ENCODE measurements at places on chromosomes 6 and 20.

DNA sequence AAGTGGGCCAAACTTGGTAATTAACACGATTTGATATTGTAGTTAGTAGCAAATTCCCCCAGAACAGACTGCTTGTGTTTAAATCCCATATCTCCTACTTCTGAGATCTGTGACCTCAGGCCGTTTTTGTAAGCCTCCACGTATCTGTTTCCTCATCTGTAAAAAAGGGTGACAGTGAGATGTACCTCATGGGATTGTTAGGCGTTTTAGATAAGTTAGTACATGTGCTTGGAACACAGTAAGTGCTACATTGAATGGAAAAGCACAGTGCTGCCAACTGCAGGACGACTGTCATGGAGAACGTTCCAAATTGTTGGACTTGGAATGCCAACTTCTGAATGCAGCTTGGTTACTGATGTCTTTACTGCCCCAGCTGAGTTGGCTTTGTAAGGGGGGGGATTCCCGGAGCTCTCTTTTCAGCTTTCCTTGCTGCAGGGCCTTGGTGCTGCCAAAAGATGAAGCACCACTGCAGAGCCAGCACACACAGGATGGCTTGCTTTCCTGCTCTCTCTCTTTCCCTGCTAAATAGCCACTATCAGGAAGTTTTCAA, 108.6 kb downstream of the OPN5 start:
- DNase-seq = no peak

- DNase-seq = no peak
These were observed 7.5 kb downstream of the APMAP start for GRCh38 chr20:24984961-24985640.

DNA sequence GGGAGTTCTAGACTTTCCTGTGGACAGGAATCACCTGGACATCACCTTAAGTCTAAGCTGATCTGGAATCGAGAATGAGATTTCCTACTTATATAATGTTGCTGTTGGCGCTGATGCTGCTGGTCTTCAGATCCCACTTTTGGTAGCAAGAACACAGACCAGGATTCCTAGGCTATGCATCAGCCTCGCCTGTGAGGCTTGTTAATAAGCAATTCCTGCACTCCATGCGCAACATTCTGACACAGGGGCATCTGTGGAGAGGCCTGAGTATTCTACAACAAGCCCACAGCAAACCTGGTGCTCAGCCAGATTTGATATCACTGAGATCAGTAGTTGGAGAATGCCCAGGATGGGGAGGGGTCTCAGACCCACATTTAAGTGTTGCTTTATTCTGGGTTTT, 52.0 kb upstream of the TRIM26 start:
- DNase-seq = no peak

GRCh38 chr6:12355354-12355753, 65.2 kb downstream of the EDN1 start:
- no peak for DNase-seq

DNA sequence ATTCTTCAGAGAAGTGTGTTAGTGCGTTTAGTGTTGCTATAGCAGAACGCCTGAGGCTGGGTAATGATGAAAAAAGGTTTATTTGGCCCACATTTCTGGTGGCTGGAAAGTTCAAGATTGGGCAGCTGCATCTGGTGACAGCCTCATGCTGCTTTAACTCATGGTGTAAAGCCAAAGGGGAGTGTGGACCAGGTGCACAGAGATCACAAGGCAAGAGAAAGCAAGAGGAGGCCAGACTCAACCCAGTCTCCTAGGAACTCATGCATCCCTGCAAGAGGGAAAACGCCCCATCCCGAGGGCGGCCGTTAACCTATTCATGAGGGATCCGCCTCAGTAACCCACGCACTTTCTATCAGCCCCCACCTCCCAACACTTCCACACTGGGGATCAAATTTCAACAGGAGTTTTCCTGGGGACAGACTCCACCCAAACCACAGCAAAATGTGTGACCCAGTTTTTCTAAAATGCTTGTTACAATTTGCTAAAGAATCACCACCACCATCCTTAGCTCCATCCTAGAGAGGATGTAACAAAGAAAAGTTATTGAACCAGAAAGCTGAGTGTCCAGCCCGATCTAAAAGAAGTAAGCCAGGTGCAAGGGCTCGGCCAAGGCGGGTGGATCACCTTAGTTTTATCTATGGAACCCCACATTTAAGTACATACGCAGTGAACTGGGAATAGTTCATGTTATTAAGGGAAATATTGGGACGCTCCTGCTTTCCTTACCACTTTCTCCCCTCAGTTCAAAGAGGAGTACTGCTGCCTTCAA, 164.8 kb downstream of the QKI start:
- DNase-seq = no peak

DNA sequence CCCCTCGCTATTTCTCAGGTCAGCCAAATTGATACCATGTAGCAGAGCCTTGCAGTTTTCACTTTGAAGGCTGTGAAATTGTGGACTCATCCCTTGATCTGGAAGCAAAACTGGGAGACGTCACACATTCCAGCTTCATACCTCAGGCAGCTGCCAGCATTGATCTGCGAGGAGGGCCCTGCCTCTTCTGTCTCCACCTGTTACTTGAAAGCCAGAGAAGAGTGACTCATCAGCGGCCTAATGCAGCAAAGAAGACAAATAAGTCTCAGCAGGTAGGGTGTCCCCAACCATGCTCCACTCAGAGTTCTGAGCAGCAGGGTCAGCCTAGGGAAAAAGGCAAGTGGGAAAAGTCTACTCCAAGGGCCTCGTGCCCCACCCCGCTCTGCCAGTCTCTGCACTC, 69.4 kb upstream of the BMP2 start:
- DNase-seq = no peak

DNA sequence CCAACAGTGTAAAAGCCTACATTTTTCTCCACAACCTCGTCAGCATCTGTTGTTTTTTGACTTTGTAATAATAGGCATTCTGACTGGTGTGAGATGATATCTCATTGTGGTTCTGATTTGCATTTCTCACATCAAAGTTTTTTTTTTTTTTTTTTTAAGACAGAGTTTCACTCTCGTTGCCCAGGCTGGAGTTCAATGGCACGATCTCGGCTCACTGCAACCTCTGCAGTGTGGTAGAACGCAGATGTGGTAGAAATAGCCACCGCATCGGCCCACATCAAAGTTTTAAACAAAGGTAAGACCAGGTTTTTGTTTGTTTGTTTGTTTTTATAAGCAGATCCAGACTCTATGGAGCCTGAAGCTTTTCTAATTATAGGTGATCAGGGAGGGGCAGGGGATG, 12.7 kb upstream of the PPP1R3G start:
- DNase-seq = no peak

DNA sequence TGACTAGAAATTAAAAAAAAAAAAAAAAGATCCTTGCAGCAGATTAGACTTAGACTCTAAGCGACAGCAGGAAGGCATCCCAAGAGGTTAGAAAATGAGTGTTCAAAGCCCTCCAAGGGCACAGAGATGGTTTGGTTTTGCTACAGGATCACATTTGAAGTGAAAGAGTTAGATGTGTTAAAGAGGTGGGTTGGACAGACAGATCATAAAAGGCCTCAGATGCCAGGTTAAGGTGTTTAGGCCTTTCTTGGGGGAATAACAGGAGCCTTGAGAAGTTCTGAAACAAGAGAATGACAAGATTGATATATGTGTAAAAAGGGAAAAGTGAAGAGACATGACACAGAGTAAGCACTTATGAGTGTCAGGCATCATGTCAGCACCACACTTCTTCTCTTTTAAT, 107.5 kb downstream of the FYN start:
- DNase-seq = no peak

DNA sequence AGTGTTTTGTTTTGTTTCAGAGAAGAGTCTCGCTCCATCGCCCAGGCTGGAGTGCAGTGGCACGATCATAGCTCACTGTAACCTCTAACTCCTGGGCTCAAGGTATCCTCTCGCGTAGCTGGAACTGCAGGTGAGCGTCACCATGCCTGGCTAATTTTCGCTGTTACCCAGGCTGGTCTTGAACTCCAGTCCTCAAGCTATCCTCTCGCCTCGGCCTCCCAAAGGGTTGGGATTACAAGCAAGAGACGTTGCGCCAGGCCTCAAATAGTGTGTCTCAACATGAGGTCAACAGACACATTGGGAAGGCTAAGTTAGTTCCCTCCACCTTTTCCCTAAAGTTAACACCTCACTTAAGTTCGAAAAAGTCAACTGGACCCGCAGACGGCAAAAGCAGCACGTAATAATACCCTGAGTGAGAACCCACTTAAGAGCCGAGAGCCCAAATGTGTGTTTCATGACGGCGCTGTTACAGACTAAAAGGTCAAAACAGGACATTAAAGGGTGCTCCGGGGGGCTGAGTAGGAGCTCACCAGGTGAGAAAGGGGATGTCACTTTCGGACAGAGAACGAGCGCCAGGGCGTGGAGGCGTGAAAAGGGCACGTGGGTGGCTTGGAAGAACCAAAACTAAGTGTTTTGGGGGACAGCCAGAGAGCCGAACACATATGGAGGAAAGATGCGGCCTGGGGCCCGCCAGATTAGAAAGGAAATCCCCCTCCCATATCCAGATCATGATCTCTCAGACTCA, 499 bp downstream of the TTI1 start:
- DNase-seq = peak; percentile 47

DNA sequence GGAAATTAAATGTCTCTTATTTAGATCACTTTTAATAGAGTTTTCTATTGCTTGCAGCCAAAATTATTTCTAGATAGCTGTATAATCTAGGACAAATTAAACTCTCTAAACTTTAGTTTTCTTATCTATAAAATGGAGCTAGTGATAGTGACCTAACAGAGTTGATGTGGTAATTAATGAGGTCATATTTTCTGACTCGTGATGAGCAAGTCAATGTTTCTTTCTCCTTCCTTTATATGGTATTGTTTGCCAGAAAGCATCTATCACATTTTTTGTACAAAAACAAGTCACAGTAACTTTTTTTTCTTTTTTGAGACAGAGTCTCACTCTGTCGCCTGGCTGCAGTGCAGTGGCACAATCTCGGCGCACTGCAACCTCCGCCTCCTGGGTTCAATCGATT, 267.7 kb downstream of the FARS2 start:
- DNase-seq = no peak

DNA sequence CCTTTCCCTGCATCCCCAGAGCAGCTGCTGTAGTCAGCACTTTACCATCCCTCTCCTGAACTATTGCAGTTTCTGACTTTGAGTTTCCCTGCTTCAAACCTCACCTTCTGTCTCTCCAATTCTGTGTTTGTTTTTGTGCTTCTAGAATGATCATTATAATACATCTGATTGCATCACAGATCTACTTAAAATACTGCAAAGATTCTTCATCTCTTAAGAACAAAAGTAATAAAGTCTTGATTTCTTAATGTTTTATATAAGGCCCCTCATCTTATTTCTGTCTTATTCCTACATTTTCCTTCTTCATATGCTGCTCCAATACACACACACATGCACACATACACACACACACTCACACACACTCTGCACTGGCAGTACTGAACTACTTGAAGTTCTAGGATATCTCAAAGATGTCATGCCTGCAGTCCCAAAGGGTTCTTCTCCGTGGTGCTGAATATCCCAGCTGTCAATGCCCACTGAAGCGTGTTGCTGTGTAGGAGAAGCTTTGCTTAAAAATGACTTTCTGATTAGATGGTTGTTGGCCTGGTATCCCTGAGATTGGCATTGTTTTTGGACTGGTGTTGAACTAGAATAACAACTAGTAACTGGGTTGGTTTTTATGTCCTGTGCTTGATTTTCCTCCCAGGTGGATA, 97.2 kb downstream of the MAP3K4 start:
- DNase-seq = no peak

DNA sequence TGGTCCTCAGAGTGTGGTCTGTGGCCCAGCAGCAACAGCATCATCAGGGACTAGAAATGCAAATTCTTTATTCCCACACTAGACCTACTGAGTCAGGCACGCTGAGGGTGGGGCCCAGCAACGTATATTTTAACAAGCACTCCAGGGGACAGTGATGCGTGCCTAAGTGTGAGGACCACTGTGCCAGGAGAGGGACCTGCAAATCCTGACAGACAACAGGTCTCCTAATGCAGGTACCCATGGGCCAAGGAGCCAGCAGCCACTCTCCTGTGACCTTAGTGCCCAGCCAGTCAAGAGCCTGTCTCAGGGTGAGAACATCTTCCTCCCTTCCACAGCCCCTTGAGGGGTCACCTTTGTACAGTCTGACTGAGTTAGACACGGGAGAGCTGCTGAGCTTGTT, 8.0 kb upstream of the MYLK2 start:
- no peak for DNase-seq

GRCh38 chr20:47818466-47818865, 33.2 kb upstream of the SULF2 start:
- no peak for DNase-seq

- DNase-seq = no peak
These were observed 60.0 kb upstream of the TNFAIP3 start for GRCh38 chr6:137806914-137807682.

DNA sequence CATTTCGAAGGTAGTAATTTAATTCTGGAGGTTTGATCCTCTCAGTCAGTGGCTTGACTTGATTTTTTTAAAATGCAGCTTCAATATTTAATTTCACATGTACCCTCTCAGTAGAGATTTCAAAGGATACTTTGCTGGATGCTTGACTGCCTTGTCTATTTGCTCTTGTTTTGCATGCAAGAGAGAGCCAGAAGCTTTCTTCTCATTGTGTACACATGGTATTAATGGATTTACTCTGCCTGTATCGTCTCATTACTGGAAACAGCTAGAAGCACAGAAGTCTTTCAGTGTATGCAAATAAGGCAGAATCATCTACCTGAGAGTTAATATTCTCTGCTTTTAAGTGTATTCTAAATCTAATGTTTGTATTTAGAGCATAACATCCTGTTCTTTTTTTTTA, 84.3 kb upstream of the FOXO3 start:
- no peak for DNase-seq

DNA sequence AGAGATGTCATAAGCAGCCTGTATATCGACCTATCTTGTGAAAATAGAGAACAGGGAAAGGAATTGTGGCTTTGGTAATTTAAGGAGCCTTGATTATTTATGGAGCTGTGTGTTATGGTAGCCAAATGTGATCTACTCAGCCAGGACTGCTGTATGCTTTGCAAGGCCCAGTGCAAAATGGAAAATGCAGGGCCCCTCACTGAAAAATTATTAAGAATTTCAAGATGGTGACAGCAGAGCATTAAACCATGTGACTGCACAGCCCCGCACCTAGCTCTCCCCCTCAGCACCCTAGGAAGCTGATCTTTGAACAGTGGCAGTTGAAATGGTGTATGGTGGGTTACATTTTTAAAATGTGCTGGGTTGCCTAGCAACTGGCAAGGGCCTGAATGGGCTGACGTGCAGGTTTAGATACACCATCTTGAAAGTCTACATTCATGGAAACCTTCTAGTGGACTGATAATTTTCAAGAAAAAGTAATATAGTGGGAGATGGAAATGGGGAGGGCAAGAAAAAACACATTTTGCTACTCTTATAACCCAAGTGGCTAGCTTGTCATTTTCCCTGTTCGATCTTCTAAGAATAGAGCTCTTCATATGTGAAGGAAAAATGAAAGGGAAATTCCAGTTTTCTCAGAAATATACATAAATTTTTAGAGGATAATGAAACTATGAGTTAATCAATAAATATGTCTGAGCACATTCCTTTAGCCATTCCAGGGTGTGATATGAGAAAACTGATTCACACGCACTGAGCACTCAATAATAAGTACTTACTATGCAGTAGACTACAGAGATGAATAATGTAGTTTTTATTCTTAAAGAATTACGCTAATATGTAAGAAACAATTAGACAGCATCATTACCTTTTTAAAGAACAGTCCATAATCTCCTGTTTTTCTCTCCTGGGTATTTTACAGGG, 208.0 kb downstream of the ARHGAP18 start:
- DNase-seq = no peak

- no peak for DNase-seq
These were observed 18.9 kb downstream of the SIRPD start for GRCh38 chr20:1538655-1539054.

GRCh38 chr6:20448828-20449227, 47.1 kb downstream of the E2F3 start:
- DNase-seq = no peak

GRCh38 chr20:34368547-34368946, 5.5 kb downstream of the ITCH start:
- DNase-seq = no peak

Data from effector CD4-positive, alpha-beta T cell (primary cell).